Spinal cord (tissue), 10 donors: ENCODE measurements at places on chromosomes 13 and 19. TPM values are rescaled to one million over a fixed set of nuclear protein-coding genes. Genes with fewer than 3 reads are reported as not detected.

The TINCR gene
- total RNA-seq, result 0.94 TPM

The NLRP7 gene
- total RNA-seq, result not detected

The YJU2 gene
- total RNA-seq, result 25.2 TPM

The PEG3 gene
- total RNA-seq, result 444 TPM

The PCDH20 gene
- 19.3 TPM for total RNA-seq

The CCDC70 gene
- total RNA-seq, result not detected

The DIRAS1 gene
- 16.8 TPM for total RNA-seq

The IFNL1 gene
- total RNA-seq, result not detected

The ANGPTL8 gene
- total RNA-seq, result not detected

The KLK12 gene
- total RNA-seq, result not detected

DNA sequence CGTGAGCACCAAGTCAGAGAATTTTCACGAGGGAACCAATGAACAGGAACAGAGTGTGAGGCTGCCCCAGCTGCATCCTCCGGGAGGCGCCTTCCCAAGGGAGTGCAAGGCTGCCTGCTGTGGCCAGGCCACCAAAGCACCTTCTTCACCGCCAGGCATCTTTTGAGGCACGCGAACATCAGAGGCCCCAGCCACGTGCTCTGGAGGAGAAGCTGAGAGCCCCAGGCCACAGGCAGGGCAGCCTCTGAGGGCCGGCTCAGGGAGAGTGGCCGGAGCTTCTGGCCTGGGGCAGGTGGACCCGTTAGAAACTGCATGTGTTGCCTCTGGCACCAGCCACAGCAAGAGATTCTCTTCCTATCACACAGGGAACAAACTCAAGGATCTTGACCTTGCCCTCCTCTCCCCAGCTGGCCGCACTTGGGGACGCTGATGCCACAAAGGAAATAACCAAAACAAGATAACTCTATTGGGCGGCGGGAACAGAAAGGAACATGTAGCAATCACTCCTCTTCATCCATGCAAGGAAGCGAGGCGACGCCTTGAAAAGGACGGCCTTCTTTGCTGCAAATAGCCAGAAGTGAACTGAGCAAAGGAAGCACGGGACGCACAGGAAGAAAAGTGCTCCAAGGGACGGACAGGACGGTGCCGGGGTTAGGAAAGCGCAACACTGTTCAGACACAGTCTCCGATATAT is 19.9 kb downstream of the GAS6 start:
- DNase-seq, result no peak

- DNase-seq, result no peak
These were observed 533.7 kb downstream of the LIG4 start for GRCh38 chr13:107681600-107681999.

GRCh38 chr19:21084343-21084742 is 2.3 kb downstream of the ZNF714 start:
- no peak for DNase-seq

- DNase-seq, result peak; percentile 95
These were observed 18.5 kb downstream of the LYPD3 start for GRCh38 chr19:43446746-43447489.

DNA sequence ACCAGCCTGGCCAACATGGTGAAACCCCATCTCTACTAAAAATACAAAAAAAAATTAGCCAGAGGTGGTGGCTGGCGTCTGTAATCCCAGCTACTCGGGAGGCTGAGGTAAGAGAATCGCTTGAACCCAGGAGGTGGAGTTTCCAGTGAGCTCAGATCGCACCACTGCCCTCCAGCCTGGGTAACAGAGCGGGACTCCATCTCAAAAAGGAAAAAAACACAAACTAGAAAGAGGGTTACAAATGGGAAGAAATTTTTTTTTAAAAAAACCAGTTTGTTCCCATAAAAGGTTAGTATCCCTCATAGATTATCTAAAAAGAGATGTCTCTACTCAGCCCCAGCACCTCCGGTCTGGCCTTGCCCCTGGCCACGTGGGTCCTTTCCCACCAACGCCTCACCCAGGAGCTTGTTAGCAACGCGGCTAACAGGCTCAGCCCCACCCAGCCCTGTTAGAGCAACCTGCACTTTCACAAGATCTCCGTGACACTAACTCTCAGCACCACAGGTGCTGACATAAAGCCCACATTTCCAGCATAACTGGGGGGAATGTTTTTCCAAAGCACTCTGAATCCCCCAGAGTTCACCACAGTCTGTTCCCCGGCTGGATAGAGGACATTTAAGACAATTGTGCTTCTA is 4.3 kb downstream of the DMKN start:
- peak; percentile 16 for DNase-seq

GRCh38 chr13:27147530-27148170 is 24.0 kb downstream of the USP12 start:
- no peak for DNase-seq

DNA sequence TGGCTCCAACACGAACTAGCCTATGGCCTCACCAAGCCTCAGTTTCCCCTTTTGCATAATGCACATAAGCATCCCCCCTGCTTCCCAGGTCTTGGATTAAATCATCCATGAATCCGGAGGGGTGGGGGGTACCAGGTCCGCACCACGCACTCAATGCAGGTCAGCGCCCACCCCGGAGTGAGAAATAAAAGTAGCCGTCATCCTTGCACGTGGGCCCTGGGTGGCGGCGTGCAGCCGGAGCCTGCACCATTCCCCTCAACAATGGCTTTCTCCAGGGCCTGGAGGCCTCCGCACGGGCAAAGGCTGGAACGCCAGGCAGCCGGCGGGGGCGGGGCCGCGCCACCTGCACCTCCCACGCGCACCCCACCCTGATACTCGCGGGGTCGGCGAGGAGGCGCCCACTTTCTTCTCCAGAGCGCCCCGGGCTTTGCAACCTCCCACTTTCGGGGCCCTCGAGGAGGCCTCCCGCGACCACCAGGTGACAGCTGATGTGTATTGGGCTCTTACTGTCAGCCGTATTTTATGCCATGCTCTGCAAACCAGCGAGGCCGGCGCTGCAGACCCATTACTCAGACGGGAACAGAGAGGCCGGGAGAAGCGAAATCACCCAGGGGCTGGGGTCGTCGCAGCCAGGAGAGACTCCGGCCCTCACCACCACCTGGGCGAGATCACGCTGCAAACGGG is 767 bp upstream of the GADD45B start:
- no peak for DNase-seq

- DNase-seq, result no peak
These were observed 46.4 kb upstream of the F7 start for GRCh38 chr13:113058988-113059850.

GRCh38 chr13:50320271-50320862 is 305.1 kb downstream of the KCNRG start:
- no peak for DNase-seq

- no peak for DNase-seq
These were observed 2.0 kb downstream of the NRTN start for GRCh38 chr19:5806905-5807304.

- DNase-seq, result no peak
These were observed 41.2 kb upstream of the TNFSF11 start for GRCh38 chr13:42532561-42533335.

GRCh38 chr13:28541966-28542365 is 47.0 kb upstream of the FLT1 start:
- DNase-seq, result no peak

- no peak for DNase-seq
These were observed 340.0 kb upstream of the SLITRK5 start for GRCh38 chr13:87331178-87331577.

DNA sequence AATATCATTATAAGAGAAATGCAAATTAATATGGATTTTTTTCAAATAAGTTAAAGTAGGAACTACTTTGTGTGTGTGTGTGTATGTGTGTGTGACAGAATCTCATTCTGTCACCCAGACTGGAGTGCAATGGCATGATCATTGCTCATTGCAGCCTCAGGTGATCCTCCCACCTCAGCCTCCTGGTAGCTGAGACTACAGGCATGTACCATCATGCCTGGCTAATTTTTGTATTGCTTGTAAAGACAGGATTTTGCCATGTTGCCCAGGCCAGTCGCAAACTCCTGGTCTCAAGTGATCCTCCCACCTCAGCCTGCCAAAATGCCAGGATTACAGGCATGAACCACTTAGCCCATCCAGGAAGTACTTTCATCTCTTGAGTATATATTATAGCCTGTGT is 3.2 kb upstream of the ERVV-2 start:
- no peak for DNase-seq

GRCh38 chr13:79483086-79483706 is 2.2 kb downstream of the NDFIP2 start:
- DNase-seq, result no peak

DNA sequence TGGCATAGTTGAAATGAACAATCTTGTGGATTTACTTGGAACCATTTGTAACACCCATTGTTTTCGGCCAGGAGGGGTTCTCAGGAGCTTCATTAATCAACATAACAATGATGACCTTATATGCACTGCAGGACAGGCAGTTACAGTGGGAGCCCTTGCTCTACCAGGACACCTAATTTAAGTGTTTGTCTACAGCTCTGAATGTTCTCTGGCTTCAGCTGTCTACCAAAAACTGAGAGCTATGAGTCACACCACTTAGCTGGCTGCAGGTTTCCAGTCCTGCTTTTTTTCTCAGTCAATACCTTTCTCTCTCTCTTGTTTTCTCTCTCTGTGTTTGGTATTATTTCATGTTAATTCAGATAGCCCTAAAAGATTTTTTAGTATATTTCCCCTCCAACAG is 105.4 kb upstream of the MBNL2 start:
- DNase-seq, result no peak

DNA sequence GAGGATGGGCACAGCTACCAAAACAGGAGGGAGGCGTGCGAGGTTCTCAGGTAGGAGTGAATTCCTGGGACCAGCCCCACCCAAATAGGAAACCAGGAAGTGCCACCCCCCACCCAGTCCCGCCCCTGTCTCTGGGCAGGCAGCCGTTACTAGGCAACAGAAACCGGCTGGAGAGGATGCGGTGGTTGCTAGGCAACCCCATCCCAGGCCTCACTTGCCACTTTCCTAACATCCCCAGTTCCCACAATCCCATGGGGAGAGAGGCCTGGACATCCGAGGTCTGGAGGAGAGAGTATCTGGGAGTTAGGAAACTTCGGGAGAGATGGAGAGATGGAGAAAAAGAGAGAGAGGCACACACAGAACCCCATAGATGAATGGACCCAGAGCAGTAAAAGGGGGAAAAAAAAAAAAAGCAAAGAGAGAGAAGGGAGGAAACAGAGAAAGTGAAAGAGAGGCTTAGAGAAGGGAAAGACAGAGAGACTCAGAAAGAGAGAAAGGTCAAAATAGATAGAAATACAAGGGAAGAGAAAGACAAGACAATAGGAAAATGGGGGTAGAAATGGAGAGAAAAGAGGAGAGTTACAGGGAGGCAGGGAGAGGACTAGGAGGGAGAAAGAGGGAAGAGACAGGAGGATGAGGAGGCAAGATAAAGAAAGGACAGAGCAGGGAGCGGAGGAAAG is 3.8 kb downstream of the GRIK5 start:
- DNase-seq, result peak; percentile 46

DNA sequence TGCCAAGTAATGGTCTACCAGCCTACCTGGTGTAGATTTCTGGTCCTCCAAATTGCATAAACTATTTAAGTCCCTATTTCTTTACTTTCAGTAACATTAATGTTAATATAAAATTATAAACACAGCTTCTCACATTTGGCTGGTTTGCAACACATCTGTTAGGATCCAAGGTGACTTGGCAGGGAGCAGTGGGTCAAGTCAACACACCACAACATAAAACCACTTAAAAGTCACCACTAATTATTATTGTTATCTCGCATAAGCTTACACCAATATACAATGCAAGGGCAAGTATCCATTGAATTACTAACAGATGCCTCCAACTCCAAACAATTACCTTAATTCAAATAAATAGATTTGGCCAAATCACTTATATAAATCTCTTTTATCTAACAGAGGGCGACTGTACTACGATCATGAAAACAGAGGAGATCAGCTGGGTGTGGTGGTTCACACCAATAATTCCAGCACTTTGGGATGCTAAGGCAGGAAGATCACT is 74.7 kb downstream of the FGF14 start:
- DNase-seq, result no peak

- no peak for DNase-seq
These were observed 2.7 kb upstream of the RASAL3 start for GRCh38 chr19:15466851-15467733.

DNA sequence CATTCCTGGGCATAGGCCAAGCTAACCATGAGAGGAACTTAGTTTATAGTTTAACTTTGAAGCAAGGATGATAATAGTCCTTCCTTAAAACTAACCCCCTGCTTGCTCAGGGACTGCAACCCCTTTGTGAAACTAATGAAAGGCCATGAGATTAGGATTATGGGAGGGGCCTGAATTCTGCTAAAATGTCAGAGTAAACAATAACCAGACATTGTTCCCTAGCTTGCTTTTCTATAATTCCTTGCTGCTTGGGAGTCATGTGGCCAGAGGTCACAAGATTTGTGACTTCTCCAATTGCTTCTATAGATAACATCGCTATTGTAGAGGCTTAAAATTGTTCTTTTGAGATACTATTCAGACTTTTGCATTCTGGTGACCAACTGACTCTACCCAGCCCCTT is 634.0 kb downstream of the TBC1D4 start:
- no peak for DNase-seq

DNA sequence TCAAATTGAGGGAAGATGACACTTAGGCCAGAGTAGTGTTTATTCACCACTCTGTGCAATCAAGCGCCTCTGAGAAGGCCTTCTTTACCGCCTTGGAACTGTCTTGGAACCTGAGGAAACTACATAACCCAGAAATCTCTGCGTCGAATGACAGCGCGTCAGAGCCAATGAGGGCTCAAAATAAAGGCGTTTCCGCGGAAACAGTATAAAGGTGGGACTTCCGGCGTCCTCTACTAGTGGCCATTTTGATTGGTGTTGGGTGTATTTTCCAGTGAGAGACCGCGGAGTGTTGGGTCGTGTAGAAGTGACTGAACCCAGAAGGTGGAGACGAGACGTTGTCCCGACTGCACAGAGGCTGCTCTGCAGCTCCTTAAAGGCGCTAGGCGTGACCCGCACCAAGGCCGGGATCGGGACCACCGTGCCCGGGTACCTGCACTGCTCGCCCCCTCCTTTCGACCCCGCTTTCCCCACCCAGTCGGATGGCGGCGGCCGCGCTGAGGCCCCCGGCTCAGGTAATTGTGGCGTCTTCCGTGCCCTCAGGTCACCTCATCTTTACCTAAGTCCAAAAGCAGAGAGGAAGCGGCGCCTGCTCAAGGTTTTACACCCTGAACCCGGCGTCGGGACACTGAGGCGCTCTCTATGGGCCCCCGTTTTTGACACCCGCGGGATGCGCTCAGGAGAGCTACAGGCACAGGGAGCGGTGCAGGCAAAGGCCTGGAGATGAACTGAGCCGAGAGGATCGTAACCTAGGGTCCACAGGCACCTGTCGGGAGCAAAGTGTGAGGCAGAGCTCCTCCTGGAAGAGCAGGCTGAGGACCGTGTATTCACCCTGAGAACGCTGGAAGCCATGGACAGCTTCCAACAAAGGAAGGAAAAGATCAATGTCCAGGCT is at the start of gene ZNF776:
TSS of gene ZNF776 (plus strand) at position 236 of the 892 bp plus-strand sequence. CDS start at position 480, 244 bp downstream.
- DNase-seq, result peak; percentile 99

DNA sequence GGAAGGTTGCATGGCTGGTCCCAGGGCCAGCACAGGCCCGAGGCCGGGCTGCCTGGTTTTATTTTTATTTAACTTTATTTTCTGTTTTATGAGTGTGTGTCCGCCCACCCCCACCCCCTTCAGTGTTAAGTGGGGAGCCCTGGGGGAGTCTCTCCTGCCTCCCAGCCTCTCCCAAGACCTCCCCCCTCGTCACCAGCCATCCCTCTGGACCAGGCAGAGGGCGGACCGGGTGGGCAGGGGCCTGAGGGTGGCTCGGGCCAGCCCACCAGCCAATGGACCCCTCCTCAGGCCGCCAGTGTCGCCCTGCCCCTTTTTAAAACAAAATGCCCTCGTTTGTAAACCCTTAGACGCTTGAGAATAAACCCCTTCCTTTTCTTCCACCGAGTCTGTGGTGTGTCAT is 531 bp upstream of the TGFBR3L start:
- DNase-seq, result no peak
